Tibial artery (tissue), 4 donors: ENCODE measurements at places on chromosomes 7 and 10.

GRCh38 chr10:96896884-96897589, 64.9 kb downstream of the LCOR start:
- no peaks in the 10 kb centered on the region for H3K4me1 ChIP-seq
- DNase-seq: no peak
- no peaks in the 10 kb centered on the region for H3K27me3 ChIP-seq
- H3K36me3 ChIP-seq: no peaks in the 10 kb centered on the region

GRCh38 chr7:43535810-43536585, 46.9 kb upstream of the STK17A start:
- no peak overlapping the region for H3K4me3 ChIP-seq
- H3K36me3 ChIP-seq: no peaks in the 10 kb centered on the region
- DNase-seq: no peak
- no peaks in the 10 kb centered on the region for H3K27me3 ChIP-seq
- no peak overlapping the region for H3K27ac ChIP-seq

DNA sequence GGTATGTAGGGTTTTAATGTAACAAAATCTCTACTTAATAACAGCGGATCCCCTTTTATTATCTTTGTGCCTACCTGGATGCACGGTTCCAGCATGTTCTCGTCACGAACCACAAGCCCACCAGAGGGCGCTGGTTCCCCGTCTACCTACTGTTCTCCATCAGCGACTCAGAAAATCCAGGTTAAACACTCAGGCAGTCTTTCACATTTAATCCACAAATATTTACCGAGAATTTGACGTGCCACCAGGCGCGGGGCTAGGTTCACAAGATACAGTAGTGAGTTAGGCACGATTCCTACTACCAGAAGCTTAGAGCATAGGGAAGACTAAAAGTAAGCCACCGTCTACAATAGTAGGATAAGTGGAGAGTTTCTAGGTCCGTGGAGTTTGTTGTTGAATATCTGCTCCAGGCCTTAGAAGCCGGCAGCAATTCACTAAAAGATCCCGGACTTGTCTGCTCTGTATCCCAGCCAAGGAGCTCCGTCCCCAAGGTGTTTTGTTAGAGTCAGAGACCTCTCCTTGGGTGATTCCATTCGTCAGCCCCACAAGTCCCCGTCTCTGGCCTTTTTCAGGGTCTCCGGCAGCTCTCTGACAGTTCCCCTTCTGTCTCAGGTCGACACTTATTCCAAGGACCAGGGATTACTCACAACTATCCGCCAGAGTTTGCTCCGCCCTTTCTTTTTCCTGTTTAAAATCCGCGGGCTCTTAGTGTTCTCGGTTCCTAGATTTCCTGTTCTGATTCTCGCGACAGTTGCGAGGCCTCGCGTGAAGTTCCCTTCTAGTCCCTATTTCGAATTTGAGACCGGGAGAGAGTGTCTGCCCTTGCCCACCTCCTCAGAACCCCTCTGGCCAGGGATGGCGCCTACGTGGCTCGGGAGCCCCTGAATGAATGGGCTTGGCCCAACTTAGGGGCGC, 1.5 kb upstream of the KAZALD1 start:
- peak overlapping the region; percentile 65 for H3K4me3 ChIP-seq
- no peaks in the 10 kb centered on the region for H3K27me3 ChIP-seq
- peak overlapping the region; percentile 95 for H3K27ac ChIP-seq
- H3K4me1 ChIP-seq: peaks cover 33% of the 10 kb centered on the region
- DNase-seq: peak; percentile 97
- H3K36me3 ChIP-seq: no peaks in the 10 kb centered on the region

DNA sequence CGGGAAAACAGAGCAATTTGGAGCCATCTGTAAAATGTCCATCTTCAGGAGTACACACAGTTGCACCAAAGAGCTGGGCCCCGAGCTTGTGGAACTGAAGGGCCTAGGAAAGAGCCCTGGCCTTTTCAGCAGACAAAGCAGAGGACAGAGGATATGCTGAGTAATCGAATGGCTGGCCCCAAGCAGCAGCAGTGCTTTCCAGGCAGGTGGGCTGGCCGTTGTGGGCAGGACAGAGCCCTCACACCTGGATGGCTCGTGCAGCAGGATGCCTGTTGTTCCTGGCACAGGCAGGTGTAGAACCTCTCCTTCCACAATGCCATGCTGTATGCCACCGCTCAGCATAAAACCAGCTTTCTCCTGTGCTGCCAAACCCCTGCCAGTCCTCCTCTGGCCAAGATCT, 32.5 kb upstream of the TNS3 start:
- no peak for DNase-seq
- peaks cover 20% of the 10 kb centered on the region for H3K4me1 ChIP-seq

DNA sequence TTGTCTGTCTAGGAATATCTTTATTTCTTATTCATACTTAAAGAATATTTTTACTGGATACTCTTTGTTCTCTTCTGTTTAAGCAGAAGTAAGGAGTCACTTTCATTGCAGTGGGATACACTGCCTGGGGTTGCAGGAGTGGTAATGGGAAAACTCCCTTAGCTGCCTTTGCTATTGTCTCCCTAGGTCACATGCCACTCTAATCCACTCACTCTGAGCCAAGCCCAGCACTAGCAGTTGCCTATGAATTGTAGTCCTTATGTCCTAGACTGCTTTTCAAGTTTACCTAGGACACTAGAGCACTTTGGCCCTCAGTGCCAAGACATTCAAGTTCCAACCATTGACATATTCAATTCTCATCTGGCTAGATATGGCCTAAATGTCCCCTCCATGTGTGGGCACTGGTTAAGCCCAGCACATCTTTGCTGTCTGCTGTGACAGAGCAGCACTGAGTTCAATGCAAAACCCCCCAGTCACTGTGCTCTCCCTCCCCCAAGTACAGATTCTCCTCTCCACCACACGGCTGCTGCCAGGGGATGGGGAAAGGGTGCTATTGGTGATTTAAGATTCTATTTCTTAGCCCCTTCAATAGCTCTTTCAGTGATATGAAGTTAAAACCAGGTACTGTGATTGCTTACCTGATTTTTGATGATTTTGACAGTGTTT, 991.7 kb upstream of the KCND2 start:
- no peak for DNase-seq
- no peaks in the 10 kb centered on the region for H3K4me1 ChIP-seq
- no peak overlapping the region for H3K27ac ChIP-seq
- H3K36me3 ChIP-seq: no peaks in the 10 kb centered on the region

DNA sequence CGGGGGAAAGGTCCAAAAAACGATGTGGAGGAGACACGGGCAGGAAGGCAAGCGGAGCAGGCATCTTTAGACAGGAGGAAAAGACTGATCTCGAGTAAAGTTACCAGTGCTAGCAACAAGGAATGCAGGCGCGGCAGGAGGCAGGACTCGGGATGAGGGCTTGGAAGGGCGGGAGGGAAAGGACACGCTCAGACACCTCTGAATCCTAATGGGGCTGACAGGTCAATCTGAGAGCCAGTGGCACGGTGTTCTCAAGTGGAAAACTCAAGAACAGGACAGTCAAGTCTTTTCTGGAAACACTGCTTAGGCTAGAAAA, 155.3 kb upstream of the COBL start:
- no peak for DNase-seq
- no peaks in the 10 kb centered on the region for H3K4me1 ChIP-seq
- H3K36me3 ChIP-seq: no peaks in the 10 kb centered on the region
- no peaks in the 10 kb centered on the region for H3K27me3 ChIP-seq
- H3K27ac ChIP-seq: no peak overlapping the region

- no peaks in the 10 kb centered on the region for H3K27me3 ChIP-seq
- no peak overlapping the region for H3K4me3 ChIP-seq
- no peaks in the 10 kb centered on the region for H3K4me1 ChIP-seq
- no peak for DNase-seq
- H3K36me3 ChIP-seq: no peaks in the 10 kb centered on the region
- H3K27ac ChIP-seq: no peak overlapping the region
These were observed 51.5 kb upstream of the OPALIN start for GRCh38 chr10:96410296-96410695.

- DNase-seq: no peak
- H3K4me3 ChIP-seq: no peak overlapping the region
- H3K4me1 ChIP-seq: peaks cover under 1% of the 10 kb centered on the region
- peaks cover 8% of the 10 kb centered on the region for H3K36me3 ChIP-seq
These were observed 50.8 kb downstream of the NEBL start for GRCh38 chr10:20846263-20846662.

GRCh38 chr10:77016278-77016815, 621.3 kb downstream of the KCNMA1 start:
- peaks cover 18% of the 10 kb centered on the region for H3K4me1 ChIP-seq
- no peaks in the 10 kb centered on the region for H3K27me3 ChIP-seq
- peak overlapping the region; percentile 77 for H3K27ac ChIP-seq
- no peaks in the 10 kb centered on the region for H3K36me3 ChIP-seq
- H3K4me3 ChIP-seq: no peak overlapping the region
- no peak for DNase-seq

DNA sequence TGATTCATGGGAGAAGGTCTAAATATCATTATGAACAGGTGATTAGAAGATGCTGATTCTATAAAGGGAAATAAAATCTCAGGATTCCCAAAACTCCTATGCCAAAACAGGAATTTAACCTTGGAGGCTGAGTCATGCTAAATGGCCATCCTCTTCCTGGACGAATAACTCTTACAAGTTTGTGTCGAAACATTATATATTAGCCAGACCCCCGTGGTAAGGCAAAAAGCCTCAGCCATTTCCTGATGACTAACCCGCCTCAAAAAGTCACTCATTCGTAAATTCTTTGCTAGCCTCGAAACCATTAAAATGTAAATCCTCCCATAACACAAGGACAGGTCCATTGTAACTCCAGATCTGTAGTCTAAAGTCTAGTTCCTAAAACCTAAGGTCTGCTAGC, 32.0 kb downstream of the CUL2 start:
- no peak for DNase-seq
- H3K27me3 ChIP-seq: no peaks in the 10 kb centered on the region
- H3K4me1 ChIP-seq: no peaks in the 10 kb centered on the region
- H3K4me3 ChIP-seq: no peak overlapping the region
- H3K36me3 ChIP-seq: peaks cover 74% of the 10 kb centered on the region

DNA sequence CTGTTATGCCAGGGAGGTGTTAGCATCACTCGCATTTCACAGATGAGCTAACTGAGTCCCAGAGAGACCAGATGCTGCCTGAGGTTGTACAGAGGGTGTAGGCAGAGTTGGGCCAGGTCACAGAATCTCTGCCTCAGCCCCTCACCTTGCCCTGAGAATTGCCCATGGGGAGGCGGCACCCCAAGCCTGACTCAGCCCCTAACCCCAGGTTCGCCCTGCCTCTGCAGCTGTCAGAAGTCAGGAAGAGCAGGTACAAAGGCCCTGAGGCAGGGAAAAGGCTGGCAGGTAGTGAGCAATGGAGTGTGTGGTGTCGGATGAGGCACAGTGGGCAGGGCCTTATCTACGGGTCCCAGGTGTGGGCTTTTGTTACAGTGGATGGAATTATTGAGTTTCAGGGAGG, 79.4 kb downstream of the MYL10 start:
- no peak overlapping the region for H3K27ac ChIP-seq
- peaks cover 37% of the 10 kb centered on the region for H3K27me3 ChIP-seq
- no peak overlapping the region for H3K4me3 ChIP-seq
- DNase-seq: peak; percentile 10

- no peaks in the 10 kb centered on the region for H3K27me3 ChIP-seq
- no peak overlapping the region for H3K27ac ChIP-seq
- no peak overlapping the region for H3K4me3 ChIP-seq
- no peak for DNase-seq
- no peaks in the 10 kb centered on the region for H3K36me3 ChIP-seq
- no peaks in the 10 kb centered on the region for H3K4me1 ChIP-seq
These were observed 14.0 kb upstream of the ATXN7L1 start for GRCh38 chr7:105890290-105890997.

- H3K27ac ChIP-seq: no peak overlapping the region
- no peaks in the 10 kb centered on the region for H3K36me3 ChIP-seq
- no peaks in the 10 kb centered on the region for H3K27me3 ChIP-seq
- no peak overlapping the region for H3K4me3 ChIP-seq
- H3K4me1 ChIP-seq: no peaks in the 10 kb centered on the region
- no peak for DNase-seq
These were observed 258.7 kb downstream of the ELFN1 start for GRCh38 chr7:1928645-1929348.

GRCh38 chr10:129896860-129897200, 67.2 kb downstream of the EBF3 start:
- H3K27ac ChIP-seq: no peak overlapping the region
- no peak overlapping the region for H3K4me3 ChIP-seq
- H3K4me1 ChIP-seq: no peaks in the 10 kb centered on the region
- DNase-seq: no peak

- no peak for DNase-seq
- no peaks in the 10 kb centered on the region for H3K27me3 ChIP-seq
- H3K4me3 ChIP-seq: no peak overlapping the region
- H3K4me1 ChIP-seq: peaks cover 5% of the 10 kb centered on the region
These were observed 67.6 kb upstream of the VIPR2 start for GRCh38 chr7:159212226-159212625.
